ENCODE measurements at places on chromosomes 2 and 18.

GRCh38 chr2:221731432-221732145 lies 159.5 kb upstream of the EPHA4 start:
- DNase-seq: no peak

DNA sequence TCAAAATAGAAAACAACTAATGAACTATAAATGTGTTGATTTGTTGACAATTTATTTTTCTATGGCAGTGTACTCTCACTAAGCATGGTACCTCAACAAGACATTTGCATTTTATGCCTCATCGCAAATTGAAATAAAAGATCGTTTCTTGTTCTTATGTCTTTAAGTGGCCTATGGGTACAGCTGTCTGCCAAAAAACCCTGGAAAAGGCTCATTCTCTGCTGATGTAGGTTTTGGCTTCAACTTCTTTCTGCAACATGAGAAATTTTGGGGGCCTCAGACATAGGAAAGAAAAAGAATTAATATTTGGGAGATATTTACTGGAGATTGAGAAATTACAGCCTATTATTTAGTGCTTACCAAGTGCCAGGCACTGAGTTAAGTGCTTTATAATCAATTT lies 205.1 kb upstream of the DPP10 start:
- DNase-seq: no peak

DNA sequence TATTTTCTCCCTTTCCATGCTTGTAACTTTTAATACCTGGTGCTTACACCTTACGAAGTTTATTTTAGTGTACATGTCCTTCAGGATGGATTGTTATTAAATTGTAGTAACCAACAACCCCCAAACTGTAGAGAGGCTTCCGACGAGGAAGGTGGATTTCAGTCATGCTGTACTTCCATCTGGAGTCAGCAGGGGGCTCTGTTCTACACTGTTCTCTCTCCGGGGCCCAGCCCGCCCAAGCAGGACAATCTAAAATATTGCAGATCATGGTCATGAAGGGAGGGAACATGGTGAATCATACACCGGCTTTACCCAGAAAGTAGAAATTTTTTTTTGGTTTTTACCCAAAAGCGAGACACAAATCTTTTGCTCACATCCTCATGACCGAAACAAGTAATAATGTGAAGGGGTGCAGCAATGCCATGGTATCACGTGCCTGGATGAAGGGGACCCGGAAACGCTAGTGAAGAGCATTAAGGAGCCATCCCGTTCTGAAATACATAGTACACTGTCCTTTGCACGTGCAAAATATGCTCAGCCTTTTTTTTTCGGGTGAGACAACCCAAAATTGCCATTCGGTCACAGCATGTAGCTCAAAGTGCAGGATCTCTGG lies 884.8 kb downstream of the EPHA4 start:
- DNase-seq: no peak

DNA sequence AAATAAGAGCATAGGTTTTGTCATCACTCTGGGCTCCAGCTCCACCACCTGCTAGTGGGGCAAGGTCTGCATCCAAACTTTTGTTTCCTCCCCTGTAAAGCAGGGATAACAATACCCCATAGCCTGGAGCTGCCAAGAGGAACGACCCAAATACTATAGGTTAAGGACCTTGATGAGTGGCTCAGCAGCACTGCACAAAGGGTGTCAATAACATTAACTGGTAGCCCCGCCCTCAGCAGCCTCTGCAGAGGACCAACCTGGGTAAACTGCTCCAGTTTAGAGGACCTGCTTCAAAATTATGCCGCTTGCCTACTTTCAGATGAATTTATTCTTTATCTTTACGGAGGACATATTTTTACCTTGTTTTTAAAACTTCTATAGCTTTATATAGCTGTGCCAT lies 65.8 kb upstream of the RIOK3 start:
- no peak for DNase-seq

GRCh38 chr2:10935953-10936942 lies 24.5 kb downstream of the KCNF1 start:
- no peak for DNase-seq

DNA sequence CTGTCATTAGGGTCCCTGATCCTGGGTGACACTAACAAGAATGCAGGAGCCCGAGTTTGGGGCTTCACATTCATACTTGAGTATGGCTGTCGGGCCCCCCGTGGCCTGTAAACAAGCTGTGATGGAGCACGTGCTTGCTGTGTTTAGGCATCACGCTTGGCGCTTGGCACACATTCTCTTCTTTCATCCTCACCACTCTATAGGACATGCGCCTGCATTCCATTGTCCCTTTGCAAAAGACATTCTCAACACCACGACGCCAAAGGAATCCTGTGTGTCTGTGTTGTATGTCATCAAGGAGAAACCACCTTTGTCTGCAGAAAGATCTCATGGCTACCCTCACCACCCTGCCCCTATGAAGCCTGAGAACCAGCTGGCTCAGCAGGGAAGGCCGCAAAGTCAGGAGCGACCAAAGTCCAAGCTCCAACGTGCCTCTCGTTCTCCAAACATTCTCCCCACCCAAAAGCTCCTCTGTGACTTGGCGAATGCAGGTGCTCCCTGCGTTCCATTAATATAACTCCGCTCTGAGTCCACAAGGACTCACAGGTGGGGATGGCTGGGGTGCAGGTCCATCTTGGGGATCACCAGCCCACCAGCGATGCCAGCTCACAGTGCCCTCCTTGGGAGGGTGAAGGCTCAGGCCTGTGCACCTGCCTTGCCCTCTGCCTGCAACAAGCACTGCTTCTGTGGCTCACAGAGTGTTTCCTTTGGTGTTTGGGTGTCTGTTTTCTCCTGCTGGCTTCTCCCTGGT lies 6.2 kb upstream of the PER2 start:
- DNase-seq: no peak

GRCh38 chr2:224461391-224461790 lies 59.5 kb upstream of the FAM124B start:
- DNase-seq: no peak

- DNase-seq: no peak
Measured at GRCh38 chr18:46182633-46183358, 78.6 kb downstream of the HAUS1 start.

- no peak for DNase-seq
Measured at GRCh38 chr2:190785334-190785733, 95.3 kb upstream of the GLS start.

GRCh38 chr2:196288006-196288538 lies 116.7 kb upstream of the STK17B start:
- DNase-seq: no peak

DNA sequence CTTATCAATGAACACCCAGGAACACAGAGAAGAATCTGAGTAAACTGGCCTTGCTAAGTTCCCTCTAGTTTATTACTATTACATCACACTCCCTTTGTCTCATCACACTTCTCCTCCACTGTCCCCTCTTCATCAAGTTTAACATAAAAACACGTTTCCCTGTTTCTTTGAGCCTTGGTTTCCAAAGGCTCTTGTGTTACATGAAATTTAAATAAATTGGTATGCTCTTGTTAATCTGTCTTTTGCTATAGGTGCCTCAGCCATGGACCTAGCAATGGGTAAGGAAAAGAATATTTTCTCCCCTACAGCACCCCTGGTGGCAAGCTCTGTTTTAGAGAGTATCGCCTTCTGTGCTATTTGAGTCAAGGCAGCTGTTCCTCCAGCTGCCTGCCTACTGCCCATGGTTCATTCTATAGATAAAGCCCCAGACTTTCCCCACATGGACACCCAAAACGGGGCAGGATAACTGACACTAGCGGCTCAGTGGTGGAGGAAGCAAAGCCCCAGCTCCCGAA lies 31.8 kb downstream of the TGIF1 start:
- no peak for DNase-seq

DNA sequence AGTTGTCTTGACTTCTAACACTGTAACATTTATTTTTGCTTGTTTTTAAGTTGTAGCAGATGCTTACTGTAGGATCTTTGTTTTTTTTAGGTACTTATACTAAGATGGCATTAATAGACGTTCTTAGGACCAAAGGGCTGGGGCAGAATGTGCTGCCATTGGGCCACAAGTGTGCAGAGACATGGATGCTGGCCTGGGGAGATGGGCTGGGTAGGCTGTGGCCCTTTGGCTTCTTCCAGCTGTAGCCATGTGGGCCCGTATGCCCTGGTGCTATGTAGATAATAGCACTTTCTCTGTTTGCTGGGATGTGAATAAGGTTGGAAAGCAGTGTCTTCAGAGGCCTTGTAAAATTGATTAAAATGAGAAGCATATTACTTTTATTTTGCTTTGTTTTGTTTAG lies 18.8 kb downstream of the RAB31 start:
- no peak for DNase-seq

GRCh38 chr2:54824567-54824966 lies 101.1 kb downstream of the EML6 start:
- no peak for DNase-seq

DNA sequence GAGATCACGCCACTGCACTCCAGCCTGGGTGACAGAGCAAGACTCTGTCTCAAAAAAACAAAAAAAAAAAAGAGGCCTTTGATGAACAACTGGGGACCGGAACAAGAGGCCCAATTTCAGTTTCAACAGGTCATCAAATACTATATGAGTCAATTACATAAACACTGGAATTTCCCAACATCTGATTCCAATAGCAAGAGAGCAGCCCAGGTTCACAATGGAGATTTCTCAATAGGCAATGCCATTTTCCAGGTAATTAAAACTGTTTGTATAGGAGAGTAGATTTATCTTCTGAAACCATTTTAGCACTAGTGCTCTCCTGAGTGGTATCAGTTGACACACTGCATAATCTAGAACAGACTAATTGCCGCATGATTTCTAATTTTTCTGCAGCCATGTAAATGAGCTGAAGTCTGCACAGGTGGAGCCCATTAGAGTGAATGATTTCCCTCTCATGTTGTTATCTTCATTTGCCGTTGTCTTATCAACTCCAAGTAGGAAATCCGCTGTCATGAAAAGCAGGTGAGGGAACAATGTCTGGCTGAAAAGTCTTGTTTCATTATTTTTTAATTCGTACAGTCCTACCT lies 264.1 kb upstream of the MEIS1 start:
- no peak for DNase-seq

DNA sequence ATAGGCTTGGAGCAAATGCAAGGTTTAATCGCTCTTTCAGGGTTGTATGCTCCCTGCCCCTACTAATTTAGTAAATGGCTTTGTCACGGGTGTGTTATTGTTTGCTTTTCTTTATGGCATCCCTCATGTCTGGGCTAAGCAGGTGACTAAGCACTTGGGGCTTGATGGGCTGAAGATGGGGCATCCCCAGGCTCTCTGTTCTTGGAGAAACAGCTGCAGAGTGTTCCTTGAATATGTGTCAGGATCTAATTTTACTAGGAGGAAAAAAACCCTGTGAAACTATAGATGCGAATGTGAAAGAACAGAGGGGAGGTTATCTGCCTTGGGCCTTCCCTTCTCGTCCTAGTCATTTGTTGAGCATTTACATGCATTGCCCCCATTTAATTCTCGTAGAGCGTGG lies 94.7 kb upstream of the TAF1B start:
- no peak for DNase-seq
